ENCODE measurements at places on chromosomes 4 and X.

DNA sequence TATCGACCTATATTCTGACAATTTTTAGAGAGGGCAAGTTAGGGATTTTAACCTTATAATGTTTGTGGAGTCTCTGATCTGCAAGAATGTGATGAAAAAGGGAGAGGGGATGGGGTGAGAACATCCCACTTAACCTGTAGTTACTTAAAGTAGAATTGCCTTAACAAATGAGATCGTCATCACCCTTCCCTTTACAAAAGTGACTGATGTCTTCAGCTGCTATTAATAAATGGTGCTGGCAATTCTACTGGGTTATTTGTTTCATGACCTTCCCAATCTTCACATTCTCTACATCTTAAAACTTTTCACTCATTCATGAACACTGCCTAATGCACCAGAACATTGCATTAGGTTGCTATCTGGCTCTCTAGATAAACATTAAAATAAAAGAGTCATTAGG lies 873.4 kb upstream of the LCORL start:
- DNase-seq: no peak

GRCh38 chr4:112418092-112418491 lies 97.9 kb downstream of the NEUROG2 start:
- no peak for DNase-seq

DNA sequence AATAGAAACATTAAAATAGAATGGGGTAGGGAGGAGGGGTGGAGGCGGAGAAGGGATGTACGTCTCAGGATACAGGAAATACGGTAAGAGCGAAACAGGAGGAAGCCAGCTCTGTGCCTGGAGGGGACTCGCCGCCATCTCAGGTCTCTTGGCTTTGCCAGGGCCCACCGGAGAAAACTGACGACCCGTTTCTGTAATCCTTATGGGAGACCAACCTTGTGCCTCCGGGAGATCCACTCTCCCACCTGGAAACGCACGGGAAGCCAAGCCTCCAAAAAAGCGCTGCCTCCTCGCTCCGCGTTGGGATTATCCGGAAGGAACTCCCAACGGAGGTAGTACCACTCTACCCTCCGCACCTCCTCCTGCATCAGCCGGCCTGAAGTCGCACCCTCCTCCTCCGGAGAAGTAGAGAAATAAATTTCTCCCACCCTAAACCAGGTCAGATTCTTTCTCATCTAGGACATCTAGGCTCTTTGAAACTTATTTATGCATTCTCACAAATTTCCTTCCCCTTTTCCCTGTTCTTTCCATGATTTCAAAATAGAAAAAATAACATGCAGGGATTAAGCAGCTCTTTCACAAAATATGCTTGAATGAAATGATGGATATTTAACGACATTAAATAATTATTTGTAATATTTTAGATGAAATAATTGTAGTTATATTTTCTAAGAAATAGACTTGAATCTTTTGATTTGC lies at the start of gene NBDY:
TSS of gene NBDY (plus strand) at position 92 of the 699 bp plus-strand sequence. CDS start at position 203, 111 bp downstream.
- DNase-seq: peak; percentile 72

DNA sequence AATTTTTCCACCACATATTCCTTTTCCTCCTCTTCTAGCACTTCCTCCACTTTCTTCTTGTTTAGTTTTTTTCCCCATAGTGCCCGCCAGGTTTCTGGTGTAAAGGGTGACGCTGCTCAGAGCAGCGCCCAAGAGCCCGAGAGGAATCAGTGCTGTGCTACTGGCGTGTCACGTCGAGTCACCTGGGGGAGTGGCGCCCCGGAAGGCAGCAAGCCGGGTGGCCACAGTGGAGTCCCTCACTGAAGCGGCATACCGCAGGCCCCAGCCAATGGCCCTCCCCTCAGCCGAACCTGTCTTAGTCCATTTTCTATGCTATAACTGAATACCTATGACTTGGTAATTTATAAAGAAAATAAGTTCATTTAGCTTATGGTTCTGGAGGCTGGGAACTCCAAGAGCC lies 51.5 kb downstream of the SPIN4 start:
- DNase-seq: no peak
